Activated T-cell treated with anti-CD3 and anti-CD28 coated beads, Interleukin-2, amount 50 U/mL, for 72 hours (primary cell): ENCODE measurements at places on chromosomes 2 and 18. TPM values are rescaled to one million over a fixed set of nuclear protein-coding genes. Genes with fewer than 3 reads are reported as not detected.
A peak's percentile ranks its signal among the peaks of the same experiment; 100 is the strongest.

DNA sequence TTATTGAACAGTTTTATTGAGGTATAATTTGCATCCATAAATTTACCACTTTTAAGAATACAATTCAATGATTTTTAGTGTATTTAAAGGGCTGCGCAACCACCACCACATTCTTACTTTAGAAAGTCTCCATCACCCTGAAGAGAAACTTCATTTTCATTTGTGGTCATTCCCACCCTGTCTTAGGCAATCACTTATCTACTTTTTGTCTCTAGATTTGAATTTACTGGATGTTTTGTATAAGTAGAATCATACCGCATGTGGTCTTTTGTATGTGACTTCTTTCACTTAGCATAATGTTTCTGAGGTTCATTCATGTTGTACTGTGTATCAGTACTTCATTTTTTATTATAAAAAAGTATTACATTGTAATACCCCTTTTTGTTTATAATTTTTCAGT, 17.9 kb upstream of the SLC4A10 start:
- no peak for DNase-seq

DNA sequence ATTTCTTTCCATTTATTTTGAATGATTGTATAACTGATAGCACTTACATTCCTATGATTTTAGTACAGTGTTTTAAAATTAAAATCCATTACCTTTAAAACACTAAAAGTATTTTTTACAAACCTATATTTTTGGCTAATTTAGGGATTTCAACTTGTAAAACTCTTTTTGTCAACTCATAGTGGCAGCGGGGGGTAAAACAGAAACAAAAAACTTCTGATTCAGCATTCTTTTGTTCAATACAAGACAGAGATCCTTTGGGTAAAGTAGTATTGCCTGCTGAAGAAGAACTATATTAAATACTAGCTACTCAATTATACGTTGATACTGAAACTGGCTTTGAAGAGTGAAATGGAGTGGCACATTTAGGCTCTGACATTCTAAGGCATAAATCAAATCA, 437.4 kb upstream of the CDH19 start:
- no peak for DNase-seq

DNA sequence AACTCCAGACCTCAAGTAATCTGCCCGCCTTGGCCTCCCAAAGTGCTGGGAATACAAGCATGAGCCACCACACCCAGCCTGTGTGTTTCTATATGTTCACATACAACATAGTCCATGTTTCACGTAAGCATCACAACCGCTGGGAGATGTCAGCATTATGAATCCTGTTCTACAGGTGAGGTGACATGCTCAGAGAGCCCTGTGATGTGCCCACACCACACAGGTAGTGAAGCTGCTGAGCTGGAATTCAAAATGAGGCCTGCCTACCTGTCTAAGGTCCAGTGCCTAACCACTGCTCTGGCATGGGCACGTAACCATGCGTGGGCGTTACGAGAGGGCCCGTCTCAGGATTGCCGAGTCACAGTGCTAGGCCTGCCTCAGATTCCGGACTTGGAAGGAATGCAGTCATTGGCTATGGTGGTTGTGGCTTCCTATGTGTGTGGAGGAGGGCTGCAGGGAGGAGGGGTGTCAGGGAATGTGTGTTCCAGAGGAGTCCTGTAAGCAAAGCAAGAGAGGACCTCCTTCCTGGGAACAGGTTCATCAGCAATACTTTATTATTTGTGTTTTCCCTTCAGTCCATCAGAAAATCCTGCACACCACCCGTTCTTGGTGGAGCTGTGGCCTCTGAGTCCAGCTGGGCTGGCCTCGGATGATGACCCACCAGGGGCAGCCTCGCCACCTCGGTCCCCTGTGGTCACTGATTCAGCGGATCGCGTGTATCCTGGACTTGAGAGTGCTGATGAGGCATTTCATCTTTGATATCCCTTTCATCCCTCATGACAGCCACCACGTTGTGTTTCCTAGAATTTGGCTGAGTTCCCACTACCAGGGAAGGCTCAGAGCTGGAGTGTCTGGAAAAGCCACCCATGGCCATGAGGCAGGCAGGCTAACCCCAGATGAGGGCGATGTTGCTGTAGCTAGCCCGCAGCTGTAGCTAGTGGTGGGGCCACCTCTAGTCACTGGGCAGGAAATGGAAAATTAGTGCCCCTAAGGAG, 31.1 kb downstream of the HK2 start:
- no peak for DNase-seq

DNA sequence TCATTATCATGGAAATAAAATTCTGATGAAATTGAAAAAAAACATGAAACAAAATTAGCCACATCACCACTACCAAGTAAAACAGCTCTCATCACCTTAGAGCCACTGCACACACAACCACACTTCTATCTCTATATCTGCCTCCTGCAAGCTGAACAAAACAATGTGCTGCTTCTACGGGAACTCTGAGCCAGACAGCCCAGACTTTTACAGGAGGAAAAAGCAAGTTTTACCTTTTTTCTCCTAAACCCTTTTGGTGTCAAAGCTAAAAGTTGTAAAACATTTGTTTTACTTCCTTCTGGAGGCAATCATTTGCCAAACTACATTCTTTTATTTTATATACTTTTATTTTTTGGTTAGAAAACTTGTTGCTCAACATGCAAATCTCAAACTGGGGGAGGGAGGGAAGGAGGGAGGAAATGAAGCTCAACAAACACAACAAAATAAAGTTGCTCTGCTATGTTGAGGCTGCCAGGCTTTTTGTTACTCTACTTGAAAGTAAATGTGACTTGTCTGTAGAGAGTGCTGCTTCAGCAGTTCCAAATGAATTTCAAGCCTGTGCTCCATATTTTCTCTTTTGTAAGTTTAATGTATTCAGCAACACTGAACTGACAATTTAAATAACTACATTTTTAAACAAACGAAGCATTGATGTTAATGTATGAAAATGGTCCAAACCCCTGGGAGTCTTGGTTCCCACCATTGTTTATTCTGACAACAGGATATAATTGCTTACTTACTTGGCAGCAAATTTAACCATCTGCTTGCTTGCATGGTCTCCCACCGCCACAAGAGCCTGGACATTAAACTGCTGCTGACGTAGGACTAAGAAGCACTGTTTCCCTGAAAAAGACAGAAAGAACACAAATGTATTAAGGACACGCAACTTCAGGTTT, 24.5 kb downstream of the DARS1 start:
- DNase-seq, result peak; percentile 19

EVX2 gene
- total RNA-seq, result not detected

EFEMP1 gene
- total RNA-seq, result not detected

- no peak for DNase-seq
Measured at GRCh38 chr2:119371111-119371510, 4.3 kb downstream of the DBI start.

GRCh38 chr2:101895039-101895438, 96.7 kb upstream of the IL1R2 start:
- no peak for DNase-seq

DNA sequence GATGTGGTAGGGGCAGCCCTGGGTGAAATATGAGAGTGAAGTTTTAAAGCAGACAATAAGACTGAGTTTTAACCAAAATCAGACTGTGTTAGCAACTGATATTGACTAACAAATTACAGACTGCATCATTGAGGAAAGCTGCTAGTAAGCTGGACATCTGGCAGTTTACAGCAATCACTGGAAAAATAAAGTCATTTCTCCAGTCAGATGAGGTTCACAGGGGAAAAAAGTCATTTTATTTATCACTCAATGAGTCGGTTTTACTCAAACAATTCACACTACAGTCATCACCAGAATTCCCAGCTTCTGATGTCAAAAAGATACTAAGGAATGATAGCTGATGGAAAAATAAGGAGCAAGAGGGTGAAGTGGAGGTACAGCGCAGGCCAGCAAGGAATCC, 10.5 kb upstream of the TMEM177 start:
- DNase-seq, result no peak

- no peak for DNase-seq
Measured at GRCh38 chr2:12616456-12617156, 100.1 kb upstream of the TRIB2 start.

CNNM4 gene
- total RNA-seq, result 9.5 TPM

GAREM2 gene
- 1.9 TPM for total RNA-seq

- no peak for DNase-seq
Measured at GRCh38 chr2:10762651-10763460, 41.4 kb downstream of the ATP6V1C2 start.

VIT gene
- total RNA-seq, result not detected

- DNase-seq, result no peak
Measured at GRCh38 chr2:112962308-112963175, 15.3 kb upstream of the IL36G start.

KCMF1 gene
- total RNA-seq, result 139 TPM

DNA sequence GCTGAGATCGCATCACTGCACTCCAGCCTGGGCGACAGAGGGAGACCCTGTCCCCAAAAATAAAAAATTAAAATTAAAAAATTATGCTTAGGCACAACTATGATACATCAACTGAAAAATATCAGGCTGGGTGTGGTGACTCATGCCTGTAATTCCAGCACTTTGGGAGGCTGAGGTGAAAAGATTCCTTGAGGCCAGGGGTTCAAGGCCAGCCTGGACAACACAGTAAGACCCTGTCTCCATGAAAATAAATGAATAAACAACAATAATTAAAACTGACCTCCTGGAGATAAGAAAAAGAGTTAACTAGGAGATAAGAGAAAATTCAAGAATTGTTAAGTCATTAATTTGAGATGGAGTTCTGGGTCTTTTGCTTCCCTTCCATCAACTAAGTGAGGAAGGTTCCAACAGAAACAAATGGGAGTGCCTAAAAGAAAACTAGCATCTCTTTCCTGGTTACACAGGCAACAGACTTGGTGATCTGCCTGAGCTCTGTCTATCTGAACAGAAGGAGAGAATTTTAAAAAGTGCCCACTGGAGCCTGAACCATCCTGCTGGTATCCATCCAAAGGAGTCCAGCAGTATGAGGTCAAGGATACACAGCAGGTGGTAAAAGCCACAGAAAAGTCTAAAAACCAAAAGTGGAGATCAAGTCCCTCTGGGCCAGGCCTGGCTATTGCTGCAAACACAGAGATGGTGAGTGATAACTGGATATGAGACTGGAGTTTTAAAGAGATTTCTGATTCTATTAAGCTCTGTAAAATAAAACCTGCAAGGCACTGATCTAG, 8.8 kb downstream of the PPM1G start:
- no peak for DNase-seq

RIT2 gene
- not detected for total RNA-seq

SLC4A3 gene
- total RNA-seq, result not detected

DNA sequence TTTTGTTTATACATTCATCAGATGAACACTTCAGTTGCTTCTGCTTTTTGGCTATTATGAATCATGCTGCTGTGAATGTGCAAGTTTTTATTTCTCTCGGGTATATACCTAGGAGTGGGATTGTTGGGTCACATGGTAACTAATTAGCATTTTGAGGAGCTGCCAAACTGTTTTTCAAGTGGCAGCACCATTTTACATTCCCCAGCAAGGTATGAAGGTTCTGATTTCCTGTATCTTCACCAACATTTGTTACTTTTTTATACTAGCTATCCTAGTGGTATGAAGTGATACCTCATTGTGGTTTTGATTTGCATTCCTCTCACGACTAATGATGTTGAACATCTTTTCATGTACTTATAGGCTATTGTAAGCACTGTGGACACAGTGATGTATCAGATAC, 53.9 kb downstream of the DYNC1I2 start:
- no peak for DNase-seq

DNA sequence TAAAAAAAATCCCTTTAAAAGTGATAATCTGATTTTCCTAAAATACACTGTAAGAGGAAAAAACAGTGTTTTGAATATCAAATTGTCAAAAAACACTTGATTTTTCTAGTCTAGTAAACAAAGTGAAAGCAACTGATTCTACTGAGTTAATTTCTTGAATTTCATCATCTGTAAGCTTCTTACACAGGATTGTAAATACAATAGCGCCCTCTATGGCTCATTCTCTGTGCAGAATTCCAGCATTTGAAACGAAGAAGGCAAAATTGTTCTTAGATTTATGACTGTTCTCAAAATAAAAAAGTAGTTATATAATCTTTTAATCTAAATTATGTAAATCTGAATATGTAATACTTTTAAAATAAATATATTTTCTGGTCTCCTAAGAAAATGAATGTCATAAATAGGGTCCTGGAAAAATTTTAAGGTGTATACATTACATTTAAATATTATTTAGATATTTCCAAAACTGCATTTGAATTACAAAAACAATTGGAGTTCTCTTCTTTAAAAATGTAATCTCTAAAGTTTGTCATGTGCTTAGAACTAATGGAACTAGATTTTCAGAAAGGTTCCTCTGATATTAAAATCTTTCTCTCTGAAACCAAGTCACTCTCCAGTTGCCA, 176.9 kb upstream of the MC4R start:
- DNase-seq, result peak; percentile 3

GRCh38 chr2:2665834-2666133, 334.7 kb upstream of the MYT1L start:
- DNase-seq, result no peak

DNA sequence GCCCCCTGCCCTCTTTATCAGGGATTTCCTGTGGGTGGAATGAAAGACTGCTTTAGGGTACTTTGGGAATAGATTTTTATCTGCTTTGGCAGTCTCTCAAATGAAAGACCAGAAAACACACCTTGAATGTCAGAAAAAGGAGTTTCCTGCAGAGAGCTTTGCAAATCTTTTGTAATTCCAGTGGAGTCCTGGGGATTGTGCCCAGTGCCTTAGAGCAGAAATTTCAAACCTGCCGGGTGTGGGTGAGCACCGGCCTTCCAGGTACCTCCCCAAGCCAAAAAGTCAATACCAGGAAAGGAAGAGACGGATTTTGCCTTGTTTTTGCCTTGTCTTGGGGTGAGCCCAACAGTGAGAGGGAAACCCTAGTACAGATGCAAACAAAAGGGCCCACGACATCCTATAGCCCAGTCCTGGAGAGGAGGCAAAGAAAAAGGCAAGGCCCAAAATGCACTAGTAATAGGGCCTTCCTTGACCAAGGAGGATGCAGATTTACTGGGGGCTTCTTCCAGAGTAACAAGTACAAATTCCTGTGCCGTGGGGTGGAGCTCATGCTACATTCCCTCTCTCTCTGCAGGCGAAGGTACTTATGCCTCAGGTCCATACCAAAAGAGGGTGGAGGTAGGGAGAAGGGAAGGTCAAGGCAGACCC, 36.4 kb downstream of the FOXI3 start:
- no peak for DNase-seq

ABCB11 gene
- total RNA-seq, result not detected

GRCh38 chr18:77544792-77545191, 295.1 kb downstream of the GALR1 start:
- DNase-seq, result no peak
